ENCODE measurements at places on chromosomes 7 and 10. TPM values are rescaled to one million over a fixed set of nuclear protein-coding genes. Genes with fewer than 3 reads are reported as not detected.
A peak's percentile ranks its signal among the peaks of the same experiment; 100 is the strongest.

Gene ACTR3C
- total RNA-seq = 7.9 TPM

Gene UBE3C
- 95.4 TPM for total RNA-seq

DNA sequence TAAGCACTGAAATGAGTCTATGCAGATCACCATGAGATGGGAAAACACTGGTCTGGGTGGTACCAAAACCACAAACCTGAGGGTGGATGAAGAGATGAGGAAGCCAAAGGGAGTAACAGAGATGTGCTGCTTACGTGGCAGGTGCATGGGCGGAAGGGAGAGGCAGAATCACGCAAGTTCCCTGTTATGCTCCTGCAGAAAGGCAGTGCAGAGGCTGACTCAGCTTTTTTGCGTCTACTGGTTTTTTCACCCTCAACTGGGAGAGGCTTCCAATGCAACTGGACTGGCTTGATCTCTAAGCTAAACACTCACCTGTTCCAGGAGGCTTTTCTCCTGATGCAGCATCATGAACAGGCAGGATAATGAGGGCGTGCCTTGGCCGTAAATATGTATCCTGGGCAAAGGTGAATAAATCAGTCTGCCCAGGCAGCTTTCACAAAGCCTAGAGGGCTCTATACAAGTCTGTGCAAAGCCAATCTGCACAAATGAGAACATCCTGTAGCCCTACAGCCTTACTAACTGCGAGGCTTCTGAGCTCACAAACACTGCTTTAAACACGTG is 95.4 kb upstream of the AFAP1L2 start:
- H3K36me3 ChIP-seq = peaks cover 30% of the 10 kb centered on the region
- H3K4me1 ChIP-seq = peaks cover 63% of the 10 kb centered on the region
- H3K4me3 ChIP-seq = peak overlapping the region; percentile 64
- peak overlapping the region; percentile 89 for H3K27ac ChIP-seq
- peak; percentile 87 for DNase-seq

GRCh38 chr7:139131-139530 is 53.2 kb upstream of the FAM20C start:
- H3K27me3 ChIP-seq = peaks cover 3% of the 10 kb centered on the region
- H3K36me3 ChIP-seq = no peaks in the 10 kb centered on the region

GRCh38 chr7:155752756-155753445 is 59.4 kb downstream of the SHH start:
- no peak for DNase-seq
- peak overlapping the region; percentile 12 for H3K27ac ChIP-seq
- no peaks in the 10 kb centered on the region for H3K27me3 ChIP-seq
- no peak overlapping the region for H3K4me3 ChIP-seq

Gene CHAT
- total RNA-seq = 0.24 TPM

GRCh38 chr7:25643770-25644394 is 415.6 kb upstream of the NPVF start:
- H3K27me3 ChIP-seq = no peaks in the 10 kb centered on the region
- H3K4me1 ChIP-seq = no peaks in the 10 kb centered on the region
- DNase-seq = no peak
- no peaks in the 10 kb centered on the region for H3K36me3 ChIP-seq
- no peak overlapping the region for H3K27ac ChIP-seq

DNA sequence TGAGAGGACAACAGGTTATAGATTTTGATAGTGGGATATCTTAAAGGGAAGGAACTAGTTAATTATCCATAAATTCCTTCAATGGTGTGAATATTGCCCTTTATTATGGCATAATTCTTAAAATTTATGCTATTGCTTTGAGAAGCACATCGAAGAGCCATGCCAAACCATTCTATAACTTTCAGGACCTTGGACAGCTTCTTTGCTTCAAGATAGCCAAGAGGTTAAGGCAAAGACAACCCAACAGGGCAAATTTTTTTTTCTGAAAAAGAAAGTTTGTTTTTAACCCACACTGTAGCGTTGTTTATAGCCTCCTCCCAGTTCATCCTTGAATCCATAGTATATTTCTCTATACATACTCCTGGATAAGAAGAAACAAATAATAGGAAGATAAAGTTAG is 103.2 kb downstream of the NRG3 start:
- no peak overlapping the region for H3K4me3 ChIP-seq
- no peaks in the 10 kb centered on the region for H3K4me1 ChIP-seq
- no peak for DNase-seq
- H3K27ac ChIP-seq = no peak overlapping the region
- H3K36me3 ChIP-seq = no peaks in the 10 kb centered on the region

DNA sequence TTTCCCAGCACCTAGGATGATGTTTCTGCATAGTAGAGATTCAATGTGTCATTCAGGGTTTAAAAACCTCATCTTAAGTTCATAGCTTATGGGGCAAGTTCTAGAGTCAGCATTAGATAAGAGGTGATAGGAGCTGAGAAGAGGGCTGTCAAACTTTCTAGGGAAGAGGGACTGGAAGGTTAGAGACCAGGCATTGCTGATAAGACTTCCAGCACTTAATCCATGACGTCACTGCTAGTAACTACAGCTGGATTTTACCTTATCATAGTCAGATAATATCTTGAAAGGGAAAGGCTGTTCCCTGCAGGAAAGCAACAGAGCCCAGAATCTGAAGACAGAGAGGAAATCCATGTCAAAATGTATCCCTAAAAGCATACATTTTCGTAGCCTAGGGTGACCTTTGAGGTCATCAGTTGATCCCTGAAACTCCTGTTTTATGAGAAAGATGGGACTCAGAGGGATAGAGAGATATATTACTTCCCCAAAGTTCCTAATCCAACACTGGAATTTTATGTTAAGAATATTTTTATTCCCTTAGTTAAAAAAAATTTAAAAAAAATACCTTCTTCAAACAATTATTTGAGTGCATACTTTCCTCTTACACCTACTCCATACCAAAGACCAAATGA is 3.3 kb upstream of the CPED1 start:
- peaks cover 39% of the 10 kb centered on the region for H3K27me3 ChIP-seq
- DNase-seq = no peak
- no peak overlapping the region for H3K27ac ChIP-seq

- H3K27me3 ChIP-seq = peaks cover 21% of the 10 kb centered on the region
- H3K4me1 ChIP-seq = peaks cover 19% of the 10 kb centered on the region
- H3K36me3 ChIP-seq = no peaks in the 10 kb centered on the region
- DNase-seq = no peak
- no peak overlapping the region for H3K27ac ChIP-seq
These were observed 35.0 kb downstream of the RAMP3 start for GRCh38 chr7:45192621-45193041.

DNA sequence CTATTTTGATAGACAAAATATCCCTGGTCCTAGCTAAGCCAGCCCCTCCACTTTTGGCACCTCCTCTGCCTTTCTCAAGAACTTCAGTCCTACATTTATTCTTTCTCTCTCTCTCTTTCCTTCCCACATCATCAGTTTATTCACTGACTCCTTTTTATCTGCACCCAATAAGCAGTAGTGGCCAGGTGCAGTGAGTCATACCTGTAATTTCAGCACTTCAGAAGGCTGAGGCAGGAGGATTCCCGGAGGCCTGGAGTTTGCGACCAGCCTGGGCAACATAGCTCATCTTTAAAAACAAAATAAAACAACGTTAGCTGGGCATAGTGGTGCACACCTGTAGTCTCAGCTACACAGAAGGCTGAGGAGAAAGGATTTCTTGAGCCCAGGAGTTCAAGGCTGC is 19.4 kb upstream of the NRP1 start:
- no peak for DNase-seq
- H3K4me1 ChIP-seq = no peaks in the 10 kb centered on the region

- H3K27me3 ChIP-seq = no peaks in the 10 kb centered on the region
- H3K36me3 ChIP-seq = no peaks in the 10 kb centered on the region
- no peaks in the 10 kb centered on the region for H3K4me1 ChIP-seq
- DNase-seq = no peak
These were observed 472.4 kb downstream of the TFEC start for GRCh38 chr7:115558161-115558560.
